ENCODE measurements at places on chromosomes 1 and 21. TPM values are rescaled to one million over a fixed set of nuclear protein-coding genes. Genes with fewer than 3 reads are reported as not detected.

Gene FCGR1A
- 1.7 TPM for polyA plus RNA-seq

Gene RIPPLY3
- polyA plus RNA-seq, result 2.1 TPM

Gene GNL2
- 60.1 TPM for polyA plus RNA-seq

GRCh38 chr1:214709241-214709640, 106.2 kb downstream of the CENPF start:
- DNase-seq, result no peak

GRCh38 chr1:30907481-30908315, 860 bp downstream of the SDC3 start:
- no peak for DNase-seq
